Dorsolateral prefrontal cortex (tissue), 122 donors: ENCODE measurements at places on chromosomes 2 and 18.

GRCh38 chr2:126678269-126679065, 22.5 kb downstream of the GYPC start:
- no peak for DNase-seq

GRCh38 chr2:62408241-62408677, 97.7 kb downstream of the TMEM17 start:
- DNase-seq: no peak

- peak; percentile 63 for DNase-seq
These were observed 47.4 kb upstream of the MTCL1 start for GRCh38 chr18:8657873-8658470.

DNA sequence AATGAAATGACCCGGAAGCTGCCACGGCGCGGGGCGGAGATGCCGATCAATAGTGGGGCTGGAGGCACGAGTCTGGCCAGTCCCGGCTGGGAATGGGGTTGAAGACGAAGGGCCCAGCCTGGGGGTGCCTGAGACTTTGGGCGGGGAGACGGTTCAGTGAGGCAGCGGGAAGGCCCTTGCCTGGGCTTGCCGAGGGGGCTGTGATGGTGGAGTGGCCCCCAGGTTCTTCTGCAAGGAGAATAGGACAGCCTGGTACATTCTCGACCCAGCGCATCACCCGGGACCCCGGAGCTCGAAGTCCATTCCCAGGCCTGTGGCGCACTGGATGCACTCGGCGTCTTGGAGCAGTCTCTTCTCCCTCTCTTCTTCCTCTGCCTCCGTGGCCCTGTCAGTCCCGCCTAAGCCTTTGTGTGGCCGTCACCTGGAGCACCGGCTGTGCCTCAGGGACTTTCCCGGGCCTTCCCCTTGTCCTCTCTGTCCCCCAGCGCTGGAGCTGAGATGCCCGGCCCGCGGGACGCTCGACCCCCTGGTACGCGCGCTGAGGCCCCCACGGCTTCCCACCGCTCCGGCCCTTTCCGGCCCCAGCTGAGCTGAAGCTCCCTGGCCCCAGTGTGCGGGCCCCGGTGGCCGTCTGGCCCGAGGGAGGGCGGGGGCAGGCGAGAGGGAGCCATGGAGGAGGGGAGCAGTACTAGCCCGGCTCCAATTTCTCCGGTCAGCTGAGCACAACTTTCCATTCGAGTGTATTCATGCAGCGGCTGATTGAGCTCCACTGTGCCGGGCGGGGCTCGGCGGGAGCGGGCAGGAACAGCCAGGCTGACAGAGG, 8.0 kb downstream of the SIX3 start:
- DNase-seq: no peak

DNA sequence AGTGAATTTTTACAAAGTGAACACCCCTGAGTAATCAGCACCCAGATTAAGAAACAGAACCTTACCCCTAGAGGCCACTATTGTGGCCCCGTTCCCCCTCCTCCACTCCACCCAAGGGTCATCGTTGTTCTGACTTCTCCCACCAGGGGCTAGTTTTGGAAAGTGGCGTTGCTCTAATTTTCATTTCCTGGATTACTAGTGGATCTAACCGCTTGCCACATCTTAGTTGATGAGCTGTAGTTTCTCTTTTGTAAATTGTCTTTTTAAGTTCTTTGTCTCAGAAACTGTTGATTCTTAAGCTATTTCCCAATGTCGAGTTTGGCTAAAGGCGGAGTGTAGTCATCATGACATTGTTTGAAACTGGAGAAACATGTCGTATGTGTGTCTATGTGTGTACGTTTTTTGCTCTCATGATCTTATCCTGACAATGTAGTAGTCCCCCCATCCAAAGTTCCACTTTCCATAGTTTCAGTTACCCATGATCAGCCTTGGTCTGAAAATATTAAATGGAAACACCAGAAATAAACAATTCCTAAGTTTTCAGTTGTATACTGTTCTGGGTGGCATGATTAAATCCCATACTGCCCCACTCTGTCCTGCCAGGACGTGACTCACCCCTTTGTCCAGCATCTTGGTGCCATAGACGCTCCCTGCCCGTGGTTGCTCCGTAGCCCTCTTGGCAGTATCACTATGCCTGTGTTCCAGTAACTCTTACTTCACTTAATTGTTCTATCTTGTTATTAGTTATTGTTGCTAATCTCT, 71.0 kb upstream of the SP3 start:
- DNase-seq: no peak

- DNase-seq: no peak
These were observed 268.3 kb downstream of the KLHL29 start for GRCh38 chr2:23653326-23653725.

- no peak for DNase-seq
These were observed 158.3 kb downstream of the GLI2 start for GRCh38 chr2:120893811-120894584.

DNA sequence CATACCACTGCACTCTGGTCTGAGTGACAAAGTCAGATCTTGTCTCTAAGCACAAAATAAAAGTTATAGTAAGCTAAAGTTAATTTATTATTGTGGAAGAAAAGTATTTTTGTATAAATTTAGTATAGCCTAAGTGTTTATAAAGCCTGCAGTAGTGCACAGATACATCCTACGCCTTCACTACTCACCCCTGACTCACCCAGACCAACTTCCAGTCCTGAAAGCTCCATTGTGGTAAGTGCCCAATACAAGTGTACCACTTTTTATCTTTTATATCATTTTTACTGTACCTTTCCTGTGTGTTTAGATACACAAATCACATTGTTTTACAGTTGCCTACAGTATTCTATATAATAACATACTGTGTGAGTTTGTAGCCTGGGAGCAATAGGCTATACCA, 57.5 kb downstream of the UBE2E3 start:
- no peak for DNase-seq

DNA sequence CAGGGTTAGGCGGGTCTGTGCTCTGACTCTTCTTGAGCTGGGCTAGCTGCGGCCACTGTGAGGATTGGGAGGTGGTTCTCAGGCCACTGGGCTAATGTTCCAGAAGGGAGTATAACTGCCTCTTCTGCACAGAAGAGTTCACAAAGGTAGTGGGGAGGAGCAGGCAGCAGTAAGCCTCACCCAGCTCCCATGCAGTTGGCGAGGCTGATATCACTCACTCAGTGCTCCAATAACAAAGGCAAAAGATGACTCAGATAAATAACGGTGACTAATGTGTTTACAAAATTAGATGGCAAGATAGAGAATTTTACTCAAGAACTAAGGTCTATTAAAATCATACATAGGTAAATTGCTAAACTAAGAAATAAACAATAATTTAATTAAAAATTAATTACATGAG, 174.2 kb upstream of the TMEM200C start:
- no peak for DNase-seq

GRCh38 chr2:62313449-62314227, 117.7 kb downstream of the B3GNT2 start:
- DNase-seq: no peak

DNA sequence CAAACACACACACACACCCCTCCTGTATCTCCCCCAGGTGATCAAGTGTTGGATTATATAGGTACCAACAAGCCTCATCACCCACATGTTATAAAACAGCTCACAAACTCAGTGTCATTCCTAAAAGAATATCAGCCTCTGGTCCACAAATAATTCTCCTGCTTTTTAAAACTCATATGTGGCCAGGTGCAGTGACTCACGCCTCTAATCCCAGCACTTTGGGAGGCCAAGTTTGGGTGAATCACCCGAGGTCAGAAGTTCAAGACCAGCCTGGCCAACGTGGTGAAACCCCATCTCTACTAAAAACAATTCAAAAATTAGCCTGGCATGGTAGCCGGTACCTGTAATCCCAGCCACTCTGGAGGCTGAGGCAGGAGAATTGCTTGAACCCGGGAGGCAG, 87.8 kb downstream of the LRATD1 start:
- no peak for DNase-seq

GRCh38 chr2:197197895-197198311, 112.7 kb downstream of the ANKRD44 start:
- DNase-seq: no peak

DNA sequence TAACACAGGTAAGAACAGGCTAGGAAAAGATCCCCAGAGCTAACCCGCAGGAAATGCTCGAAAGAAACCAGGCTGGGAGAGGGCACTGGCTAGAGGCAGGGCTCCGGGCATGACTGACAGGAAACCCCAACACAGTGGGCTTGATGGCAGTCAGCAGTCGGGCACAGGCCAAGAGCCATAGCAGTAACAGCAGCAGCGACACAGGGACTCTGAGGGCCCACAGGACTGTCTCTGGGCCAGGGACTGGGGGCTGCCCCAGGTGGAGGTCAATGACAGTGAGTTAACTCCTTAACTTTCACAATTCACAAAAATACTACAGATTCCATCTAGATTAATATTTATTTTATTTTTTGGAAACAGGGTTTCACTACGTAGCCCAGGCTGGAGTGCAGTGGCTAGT, 37.3 kb upstream of the ASPRV1 start:
- DNase-seq: no peak

DNA sequence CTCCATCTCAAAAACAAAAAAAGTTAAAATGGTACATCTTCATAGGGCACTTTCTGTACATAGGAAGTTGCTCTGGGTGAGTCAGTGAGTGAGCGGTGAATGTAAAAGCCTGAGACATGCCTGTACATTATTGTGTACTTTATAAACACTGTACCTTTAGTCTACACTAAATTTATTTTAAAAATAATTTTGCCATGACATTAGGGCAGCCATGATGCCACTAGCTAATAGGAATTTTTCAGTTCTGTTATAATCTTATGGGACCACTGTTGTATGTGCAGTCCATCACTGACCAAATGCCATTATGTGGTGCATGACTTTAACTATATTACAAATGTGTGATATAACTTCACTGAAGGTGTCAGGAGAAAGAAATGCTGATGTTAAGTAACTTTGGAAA, 11.0 kb upstream of the TXNDC2 start:
- no peak for DNase-seq

- no peak for DNase-seq
These were observed 16.7 kb upstream of the RAPH1 start for GRCh38 chr2:203551778-203552177.

GRCh38 chr2:41038408-41038807, 586.5 kb upstream of the SLC8A1 start:
- DNase-seq: no peak

- no peak for DNase-seq
These were observed 13.6 kb downstream of the FRZB start for GRCh38 chr2:182852801-182853200.

DNA sequence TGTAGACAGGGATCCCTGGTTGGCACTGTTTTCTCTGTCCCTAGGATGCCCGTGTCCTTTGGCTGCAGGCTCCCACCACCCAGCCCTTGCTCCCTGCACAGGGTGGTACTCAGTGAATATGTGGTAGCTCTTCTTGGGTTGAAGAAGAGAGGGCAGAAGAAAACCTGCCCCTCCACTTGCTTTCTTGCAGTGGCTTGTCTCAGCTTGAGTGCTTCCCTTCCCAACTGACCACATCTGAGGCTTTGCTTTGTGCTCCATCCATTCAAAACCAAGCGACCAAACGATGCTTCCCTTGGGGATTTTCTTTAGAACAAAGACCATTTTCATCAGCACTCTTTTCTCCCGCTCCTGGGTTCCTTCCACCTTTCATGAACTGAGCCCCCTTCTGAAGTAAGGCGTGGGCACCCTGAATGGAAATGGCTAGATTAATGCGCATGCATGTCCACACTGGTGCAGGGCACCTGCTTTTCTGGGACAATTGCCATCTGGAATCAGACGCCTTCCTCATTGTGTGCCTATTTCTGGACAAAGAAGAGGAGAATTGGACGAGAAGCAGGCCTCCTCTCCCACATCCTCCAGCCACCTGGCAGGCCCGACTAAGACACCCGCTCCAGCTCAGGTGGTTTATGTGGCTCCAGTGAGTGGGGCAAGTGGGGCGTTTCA, 59.1 kb downstream of the ARL4C start:
- peak; percentile 53 for DNase-seq

- no peak for DNase-seq
These were observed 152.6 kb downstream of the IKZF2 start for GRCh38 chr2:212998626-212999359.

DNA sequence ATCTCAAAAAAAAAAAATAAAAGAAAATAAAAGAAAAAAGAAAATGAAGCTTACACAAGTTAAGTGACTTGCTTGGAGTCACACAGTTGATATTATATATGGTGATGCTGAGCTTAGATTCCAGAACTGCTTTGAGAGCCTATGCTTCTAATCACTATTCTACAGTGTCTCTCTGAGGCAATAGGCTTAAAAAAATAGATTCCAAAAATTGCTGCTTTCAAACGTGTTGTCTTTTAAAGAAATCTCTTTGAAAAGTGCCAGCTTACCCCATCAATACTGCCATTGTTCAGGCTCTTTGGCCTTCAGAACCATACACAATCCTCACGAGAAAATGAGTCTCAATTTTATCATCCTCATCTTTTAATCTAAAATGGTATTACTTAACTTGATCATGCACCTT, 102.6 kb downstream of the CDK15 start:
- no peak for DNase-seq

DNA sequence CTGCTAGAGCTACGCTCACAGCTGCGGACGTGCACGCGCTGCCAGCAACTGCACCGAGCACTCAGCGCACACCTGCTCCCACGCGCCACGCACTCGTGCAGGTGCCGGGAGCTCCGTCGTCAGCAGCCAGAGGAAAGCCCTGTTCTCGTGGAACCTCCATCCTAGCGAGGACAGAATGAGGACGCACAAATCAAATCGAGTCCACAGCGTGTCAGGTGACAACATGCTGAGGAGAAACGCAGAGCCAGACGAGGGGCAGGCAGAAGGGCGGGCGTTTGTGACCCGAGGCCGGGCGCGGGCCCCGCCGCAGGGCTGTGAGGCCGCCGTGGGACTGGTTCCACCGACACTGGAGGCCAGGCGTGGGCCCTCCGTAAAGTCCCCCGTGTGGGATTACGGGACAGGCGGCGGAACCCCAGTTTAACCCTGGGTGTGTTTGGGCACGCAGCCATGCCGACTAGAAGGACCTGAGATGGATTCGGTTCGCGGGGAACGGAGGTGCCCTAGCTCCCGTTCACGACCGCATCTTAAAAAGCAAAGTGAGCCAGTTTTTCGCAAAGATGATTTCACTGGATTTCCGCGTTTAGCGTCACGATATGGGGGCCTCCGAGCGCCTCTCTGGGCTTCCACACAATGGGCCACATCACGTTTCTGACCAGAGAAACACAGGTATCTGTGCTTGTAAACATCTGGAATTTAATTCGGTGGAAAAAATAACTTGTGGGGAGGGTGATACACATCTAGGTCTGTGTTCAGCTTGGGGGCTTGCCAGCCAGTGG, 26.9 kb upstream of the ALKAL2 start:
- no peak for DNase-seq

- DNase-seq: no peak
These were observed 1.3 kb downstream of the OSBPL6 start for GRCh38 chr2:178195390-178196166.

- DNase-seq: no peak
These were observed 46.5 kb upstream of the EPG5 start for GRCh38 chr18:46013484-46014189.

- DNase-seq: no peak
These were observed 33.0 kb downstream of the COPS8 start for GRCh38 chr2:237118561-237119155.

GRCh38 chr2:140550821-140551220, 1580.0 kb downstream of the LRP1B start:
- no peak for DNase-seq
